ENCODE measurements at places on chromosomes 16 and 17.

- DNase-seq, result no peak
Observed at GRCh38 chr16:48435906-48436305, 50.7 kb upstream of the SIAH1 start.

- DNase-seq, result no peak
Observed at GRCh38 chr16:676913-677312, 1.4 kb downstream of the RHBDL1 start.

- no peak for DNase-seq
Observed at GRCh38 chr17:35252651-35253050, 9.8 kb downstream of the SLFN5 start.

DNA sequence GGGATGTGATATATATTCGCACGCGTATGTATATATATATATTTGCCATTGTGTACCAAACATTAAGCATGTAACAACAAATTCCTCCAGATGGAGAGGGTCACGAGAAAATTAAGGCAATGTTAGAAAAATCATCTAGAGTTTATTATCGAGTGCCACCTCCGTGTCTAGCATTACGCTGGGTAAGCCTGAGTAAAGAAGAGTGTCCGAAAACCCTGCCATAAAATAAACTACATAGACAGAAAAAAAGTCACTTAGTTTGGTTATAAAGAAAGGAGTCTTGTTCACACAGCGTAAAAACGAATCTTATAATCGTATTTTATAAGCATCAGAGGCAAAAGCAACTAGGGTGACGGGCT, 644 bp upstream of the RHOT1 start:
- DNase-seq, result no peak

DNA sequence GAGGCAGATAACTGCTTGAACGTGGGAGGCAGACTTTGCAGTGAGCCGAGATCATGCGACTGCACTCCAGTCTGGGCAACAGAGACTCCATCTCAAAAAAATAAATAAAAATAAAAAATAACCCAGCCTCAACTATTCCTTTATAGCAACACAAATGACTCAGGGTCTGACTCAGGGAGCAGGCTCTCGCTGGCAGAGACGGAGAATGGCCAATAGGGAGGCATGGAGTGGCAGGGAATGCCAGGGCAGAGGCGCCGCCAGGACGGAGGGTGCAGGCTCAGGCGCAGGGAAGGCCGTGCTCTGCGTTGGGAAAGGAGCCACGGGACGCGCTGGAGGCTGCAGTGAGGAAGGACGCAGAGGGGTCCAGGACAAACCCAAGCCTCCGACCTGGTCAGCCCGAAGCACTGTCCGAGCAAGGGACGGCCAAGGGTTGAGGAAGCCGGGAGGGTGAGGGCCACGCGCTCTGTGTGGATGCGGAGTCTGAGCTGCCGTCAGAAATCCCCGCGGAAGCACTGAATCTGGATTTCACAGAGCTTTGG, 40.3 kb downstream of the PKD1 start:
- DNase-seq, result no peak

DNA sequence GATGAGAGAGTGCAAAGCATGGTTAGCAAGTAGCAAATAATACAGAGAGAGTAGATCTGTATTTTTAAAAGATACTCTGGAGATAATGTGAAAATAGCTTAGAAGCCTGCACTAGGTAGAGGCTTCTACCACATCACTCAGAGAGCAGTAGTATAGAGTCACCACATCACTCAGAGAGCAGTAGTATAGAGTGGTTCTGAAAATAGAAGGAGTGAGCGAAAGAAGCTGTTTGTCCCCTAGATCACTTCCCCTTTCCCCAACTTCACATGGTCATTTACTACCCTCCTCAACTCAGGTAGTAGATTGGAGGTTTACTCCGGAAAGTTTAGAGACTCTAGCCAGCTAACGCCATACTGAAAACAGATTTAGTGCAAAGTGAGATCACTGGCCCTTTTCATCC, 17.1 kb downstream of the DGKE start:
- no peak for DNase-seq

GRCh38 chr16:57693550-57693949, 1.1 kb upstream of the DRC7 start:
- DNase-seq, result no peak

DNA sequence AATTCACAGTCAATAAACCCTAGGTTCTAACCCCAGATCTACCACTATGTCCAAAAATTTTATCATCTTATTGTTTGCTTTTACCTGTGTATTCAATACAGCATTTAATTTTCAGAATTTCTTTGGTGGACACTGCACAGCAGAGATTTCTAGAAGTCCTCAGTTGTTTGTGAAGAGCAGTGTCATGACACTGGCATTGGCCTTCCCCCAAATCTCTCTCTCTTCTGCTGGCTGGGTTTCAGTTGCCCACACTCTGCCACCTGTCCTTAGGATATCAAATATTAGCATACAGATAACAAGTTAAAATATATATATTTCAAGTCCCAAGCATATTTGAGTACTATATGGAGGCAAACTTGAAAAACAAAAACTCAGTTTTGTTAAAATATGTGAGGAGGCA, 2.0 kb upstream of the THUMPD1 start:
- DNase-seq, result no peak

DNA sequence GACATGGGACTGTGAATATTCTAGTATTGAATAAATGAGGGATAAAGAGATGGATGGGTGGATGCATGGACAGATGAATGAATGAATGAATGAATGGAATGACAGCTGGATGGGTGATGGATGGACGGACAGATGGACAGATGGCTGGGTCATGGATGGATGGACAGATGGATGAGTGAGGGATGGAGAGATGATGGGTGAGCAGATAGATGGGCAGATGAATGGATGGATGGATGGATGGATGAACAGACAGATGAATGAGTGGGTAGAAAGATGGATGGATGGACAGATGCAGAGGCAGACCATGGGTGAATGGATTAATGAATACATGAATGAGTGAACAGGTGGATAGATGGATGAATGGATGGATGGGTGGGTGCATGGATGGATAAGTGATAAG, 96.7 kb downstream of the MYH11 start:
- no peak for DNase-seq

GRCh38 chr16:15691046-15691445, 41.0 kb downstream of the NDE1 start:
- no peak for DNase-seq

DNA sequence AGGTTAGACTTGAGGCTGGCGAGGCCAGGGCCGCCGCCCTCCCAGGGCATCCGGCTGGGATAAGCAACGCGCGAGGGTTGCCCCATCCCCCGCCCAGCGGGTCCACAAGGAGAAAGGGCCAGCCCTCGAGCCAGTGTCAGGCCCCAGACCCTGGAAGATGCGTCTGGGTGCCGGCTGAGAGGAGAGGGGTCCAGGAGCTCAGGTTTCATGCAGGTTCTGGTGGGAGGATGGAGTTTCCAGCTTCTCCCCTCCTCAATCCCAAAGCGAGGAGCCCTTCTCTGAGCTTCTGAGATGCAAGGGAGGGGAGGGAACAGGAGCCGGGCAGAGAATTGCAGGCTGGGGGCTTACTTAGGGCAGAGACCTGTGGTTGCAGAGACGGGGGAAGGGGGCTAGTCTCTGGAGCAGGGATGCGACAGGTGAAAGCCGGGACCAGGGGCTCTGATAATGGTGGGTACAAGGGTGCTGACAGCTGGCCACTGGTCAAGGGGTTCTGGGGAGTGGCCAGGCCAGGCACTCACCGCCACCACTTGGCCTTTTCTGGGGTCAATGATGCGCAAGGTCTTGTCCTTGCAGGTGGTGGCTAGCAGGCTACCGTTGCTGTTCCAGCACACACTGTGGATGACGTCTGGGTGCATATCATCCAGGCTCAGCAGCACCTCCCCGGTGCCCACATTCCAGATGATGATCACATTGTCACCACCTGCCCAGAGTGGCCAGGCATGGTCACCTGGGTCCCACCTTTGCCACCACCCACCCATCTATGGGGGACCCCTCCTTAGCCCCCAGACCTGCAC, 4.2 kb downstream of the CORO6 start:
- no peak for DNase-seq

All from activated naive CD8-positive, alpha-beta T cell treated with anti-CD3 and anti-CD28 coated beads, Interleukin-2, amount 50 U/mL, for 16 hours (primary cell).